NCI-H1694 (cell line): ENCODE measurements at places on chromosomes 16 and 17.

DNA sequence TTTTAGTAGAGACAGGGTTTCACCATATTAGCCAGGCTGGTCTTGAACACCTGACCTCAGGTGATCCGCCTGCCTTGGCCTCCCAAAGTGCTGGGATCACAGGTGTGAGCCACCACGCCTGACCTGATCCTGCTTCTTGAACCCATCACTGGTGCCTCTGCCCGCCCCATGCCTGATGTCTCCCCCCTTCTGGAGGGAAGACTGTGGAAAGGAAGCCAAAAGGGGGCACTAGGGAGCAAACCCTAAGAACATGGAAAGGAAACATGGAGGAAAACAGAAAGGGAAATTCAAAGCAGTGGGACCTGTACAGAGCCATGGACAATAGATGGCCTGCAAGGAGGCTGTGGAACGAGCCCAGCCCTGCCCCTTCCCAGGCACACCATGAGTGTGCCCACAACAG lies 31.1 kb upstream of the FASN start:
- DNase-seq = no peak

GRCh38 chr17:489758-490329 lies 137.2 kb upstream of the RPH3AL start:
- no peak for DNase-seq

GRCh38 chr17:74161503-74161875 lies 42.0 kb upstream of the RPL38 start:
- no peak for DNase-seq

- no peak for DNase-seq
These were observed 1159.1 kb upstream of the CDH8 start for GRCh38 chr16:63195336-63195735.

GRCh38 chr16:24553983-24554382 lies 14.6 kb downstream of the RBBP6 start:
- no peak for DNase-seq

GRCh38 chr17:72479113-72479512 lies 358.3 kb downstream of the SOX9 start:
- no peak for DNase-seq

DNA sequence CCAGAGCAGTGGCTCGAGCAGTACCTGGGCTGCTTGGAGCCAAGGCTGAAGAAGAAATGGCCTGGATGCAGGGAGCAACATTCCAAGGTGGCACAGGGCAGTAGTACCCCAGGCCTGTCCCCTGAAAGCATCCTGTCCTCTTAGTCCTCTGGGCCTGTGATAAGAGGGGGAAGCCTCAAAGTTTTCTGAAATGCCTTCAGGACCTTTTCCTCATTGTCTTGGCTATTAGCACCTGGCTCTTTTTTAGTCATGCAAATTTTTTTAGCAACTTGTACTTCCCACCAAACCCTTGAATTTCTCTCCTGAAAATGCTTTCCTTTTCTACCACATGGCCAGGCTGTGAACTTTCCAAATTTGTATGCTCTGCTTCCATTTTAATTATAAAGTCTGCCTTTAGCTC lies 148.9 kb downstream of the HS3ST2 start:
- no peak for DNase-seq
